ENCODE measurements at places on chromosomes 1 and 21.

- DNase-seq = no peak
These were observed 31.2 kb upstream of the ZNF697 start for GRCh38 chr1:119679223-119679622.

DNA sequence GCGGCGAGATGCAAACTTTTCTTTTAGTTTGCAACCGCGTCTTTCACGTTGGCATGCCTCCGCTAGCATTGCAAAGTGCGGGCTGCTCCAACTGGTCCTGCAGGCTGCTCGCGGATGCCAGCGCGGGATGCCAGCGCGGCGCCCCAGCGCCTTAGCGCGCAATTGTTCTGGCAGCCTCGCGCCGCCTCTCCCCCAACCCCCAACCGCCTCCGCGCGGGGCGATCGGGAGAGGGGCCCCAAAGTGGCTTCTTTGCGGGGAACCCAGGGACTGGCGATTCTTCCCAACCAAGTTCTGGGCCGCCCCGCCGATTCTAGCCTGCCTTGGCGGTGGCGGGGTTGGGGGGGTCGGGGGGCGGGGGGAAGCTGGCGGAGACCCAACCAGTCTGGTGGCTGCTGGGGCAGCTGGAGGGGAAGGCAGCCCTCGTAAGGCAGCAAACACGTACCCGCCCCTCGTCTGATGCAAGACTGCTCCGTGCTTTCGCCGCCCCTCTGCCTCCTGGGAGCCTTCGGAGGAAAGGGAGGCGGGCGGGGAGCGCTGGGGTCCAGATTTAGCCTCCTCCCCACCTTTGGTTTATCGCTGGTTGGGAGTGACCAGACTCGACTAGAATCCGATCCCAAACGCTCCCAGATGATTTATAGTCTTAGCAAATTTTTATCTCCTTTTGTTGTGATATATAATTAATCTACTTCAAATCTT is 756 bp downstream of the PHGDH start:
- DNase-seq = no peak

GRCh38 chr21:30689822-30690221 is 28.8 kb downstream of the KRTAP21-3 start:
- DNase-seq = no peak

DNA sequence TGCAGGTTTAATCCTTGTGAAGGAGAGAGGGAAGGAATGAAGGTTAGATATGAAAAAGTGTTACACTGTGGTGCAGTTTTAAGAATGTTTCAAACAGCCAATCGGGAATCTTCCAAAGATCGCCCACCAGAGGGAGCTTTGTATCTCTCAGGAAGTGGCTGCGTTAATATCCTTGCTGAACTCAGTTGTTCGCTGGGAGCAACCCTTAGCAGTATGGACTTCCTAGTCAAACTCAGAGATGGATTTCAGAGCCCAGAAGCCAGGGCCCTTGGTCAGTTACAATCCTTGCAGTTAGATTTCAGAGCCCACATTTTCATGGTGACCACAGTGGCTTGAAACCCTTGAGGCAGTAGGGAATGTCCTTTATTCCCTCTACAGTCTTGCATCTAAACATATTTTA is 136.2 kb downstream of the NTNG1 start:
- DNase-seq = peak; percentile 15

DNA sequence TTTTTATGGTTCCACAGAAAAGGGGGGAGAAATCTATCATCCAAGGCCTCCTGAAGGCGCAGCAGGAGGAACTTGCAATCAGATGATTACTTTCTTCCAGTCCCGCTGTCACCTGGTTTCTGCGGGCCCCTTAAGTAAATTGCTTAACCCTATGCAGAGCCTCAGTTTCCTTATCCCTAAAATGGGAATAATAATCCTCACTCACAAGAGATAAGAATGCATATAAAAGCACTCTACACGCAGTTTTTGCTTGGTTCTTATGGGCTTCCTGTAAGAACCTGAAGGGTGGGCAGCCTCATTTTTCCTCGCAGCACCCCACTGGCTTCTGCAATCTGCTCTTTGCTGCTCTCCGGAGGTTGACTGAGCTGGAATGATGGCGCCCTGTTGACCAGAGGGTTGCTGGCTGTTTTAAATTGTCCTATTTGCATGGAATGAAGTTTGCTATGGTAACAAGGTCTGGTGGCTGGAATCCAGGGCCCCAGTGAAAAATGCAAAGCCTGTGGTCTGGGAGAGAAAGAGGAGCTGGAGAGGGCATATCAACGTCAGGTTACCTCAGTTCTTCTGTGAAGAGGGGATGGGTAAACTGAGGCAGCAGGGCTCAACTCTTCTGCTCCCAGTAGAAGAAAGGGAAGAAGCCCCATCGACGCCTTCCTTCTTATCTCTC is 1.0 kb upstream of the KAZN start:
- no peak for DNase-seq

DNA sequence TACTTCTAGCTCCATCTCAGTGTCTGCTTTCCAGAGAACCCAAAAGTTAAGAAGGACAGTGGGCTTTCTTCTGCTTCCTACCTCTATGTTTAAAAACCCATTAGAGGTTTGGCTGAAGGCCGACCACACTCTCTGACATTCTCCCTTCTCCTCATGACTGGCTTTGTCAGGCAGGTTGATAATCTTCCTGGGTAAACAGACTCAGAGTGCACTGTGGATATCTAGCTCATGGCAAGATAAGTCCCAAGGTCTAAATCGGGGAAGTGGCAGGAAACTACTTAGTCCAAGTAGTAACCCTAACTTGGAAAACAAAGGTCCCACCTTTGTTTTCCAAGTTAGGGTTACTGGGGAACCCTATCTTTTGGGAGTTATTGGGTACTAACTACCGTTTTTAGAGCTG is 161.9 kb upstream of the SPAG17 start:
- DNase-seq = no peak

GRCh38 chr1:38178216-38178615 is 131.6 kb upstream of the POU3F1 start:
- DNase-seq = no peak

DNA sequence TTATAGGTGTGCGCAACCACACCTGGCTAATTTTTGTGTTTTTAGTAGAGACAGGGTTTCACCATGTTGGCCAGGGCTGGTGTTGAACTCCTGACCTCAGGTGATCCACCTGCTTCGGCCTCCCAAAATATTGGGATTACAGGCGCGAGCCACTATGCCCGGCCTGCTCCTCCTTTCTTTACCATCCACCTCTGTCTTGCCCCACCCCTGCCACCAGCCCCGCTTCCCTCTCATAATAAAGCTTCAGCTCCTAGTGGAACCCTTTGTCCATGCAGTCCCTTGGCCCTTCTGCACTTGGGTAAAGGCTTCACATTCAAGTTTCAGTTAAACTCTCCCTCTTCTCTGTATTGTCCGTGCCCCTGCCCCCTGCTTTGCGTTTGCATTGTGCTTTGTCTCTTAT is 120.1 kb downstream of the CAMTA1 start:
- no peak for DNase-seq

DNA sequence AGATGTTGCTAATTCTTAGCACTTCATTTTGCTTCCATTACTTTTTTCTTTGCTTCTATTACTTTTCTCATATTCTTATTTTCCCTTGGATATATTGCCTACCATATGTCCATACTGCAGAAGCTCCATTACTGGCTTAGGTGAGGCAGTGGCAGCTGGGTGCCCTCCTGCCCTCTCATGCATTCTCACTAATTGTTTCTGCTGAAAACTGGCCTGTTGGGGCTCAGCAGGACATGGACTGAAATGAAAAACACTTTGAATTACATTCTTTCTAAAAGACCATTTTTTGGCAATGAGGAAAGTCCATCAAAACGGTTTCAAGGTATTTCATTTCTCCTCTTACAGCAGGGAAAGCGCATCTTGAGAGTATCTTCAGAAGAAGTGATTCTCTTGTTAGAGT is 122.9 kb downstream of the MAST2 start:
- DNase-seq = no peak

DNA sequence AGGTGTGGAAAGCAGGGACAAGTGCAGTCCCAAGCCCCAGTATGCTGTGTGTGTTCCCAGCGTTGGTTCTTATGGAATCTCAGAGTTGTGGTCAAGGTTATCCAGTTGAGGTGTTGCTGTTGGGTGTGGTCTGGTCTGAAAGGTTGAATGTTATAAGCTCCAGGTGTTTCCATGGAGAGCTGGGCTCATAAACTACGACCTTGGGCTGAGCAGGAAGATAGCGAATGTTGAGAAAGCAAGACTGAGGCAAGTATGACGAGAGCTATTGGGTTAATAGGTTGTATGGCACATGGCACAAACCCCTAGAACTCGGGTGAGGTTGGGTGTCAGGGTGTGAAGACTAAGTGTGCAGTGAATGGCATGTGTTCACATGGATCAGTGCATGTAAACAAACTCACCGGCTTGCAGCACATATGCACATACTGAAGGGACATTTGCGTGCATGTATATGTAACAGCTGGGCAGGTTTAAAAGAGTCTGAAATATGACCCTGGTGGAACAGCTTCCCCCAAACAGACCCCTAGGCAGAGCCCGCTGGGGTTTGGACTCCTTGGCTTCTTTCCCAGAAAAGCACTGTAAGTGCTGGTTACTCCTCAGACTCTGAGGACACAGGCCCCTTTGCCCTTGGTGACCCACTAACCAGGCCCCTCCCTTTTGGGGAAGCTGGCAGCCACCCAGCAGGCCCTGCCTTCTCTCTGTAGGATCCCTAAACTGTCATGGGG is 117.5 kb downstream of the NAV1 start:
- no peak for DNase-seq

DNA sequence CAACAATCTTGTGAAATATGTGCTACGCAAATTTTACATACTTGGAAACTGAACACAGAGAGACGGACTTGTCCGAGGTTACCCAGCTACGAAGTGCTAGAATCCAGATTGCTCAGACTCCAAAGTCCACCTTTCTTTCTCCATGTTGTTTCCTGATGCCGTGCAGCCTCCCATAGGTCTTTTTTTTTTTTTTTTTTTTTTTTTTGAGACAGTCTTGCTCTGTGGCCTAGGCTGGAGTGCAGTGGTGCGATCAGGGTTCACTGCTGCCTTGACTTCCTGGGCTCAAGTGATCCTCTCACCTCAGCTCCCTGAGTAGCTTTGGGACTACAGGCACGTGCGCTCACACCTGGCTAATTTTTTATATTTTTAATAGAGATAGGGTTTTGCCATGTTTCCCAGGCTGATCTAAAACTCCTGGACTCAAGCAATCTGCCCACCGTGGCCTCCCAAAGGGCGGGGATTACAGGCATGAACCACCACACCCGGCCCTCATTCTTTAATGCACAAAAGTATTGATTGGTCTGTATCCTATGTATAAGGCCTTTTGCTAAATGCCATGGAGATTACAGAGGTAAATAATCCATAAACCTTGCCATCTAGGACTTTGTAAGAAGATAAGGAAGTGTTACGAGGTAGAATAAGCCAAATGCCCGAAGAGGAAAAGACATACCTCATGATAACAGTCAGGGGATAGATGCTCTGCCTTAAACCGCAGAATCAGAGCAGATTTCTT is 92.8 kb downstream of the C1orf21 start:
- DNase-seq = no peak

- no peak for DNase-seq
These were observed 18.5 kb upstream of the C1orf21 start for GRCh38 chr1:184368354-184368753.

GRCh38 chr1:156664046-156664766 is 13.0 kb downstream of the NES start:
- DNase-seq = no peak

DNA sequence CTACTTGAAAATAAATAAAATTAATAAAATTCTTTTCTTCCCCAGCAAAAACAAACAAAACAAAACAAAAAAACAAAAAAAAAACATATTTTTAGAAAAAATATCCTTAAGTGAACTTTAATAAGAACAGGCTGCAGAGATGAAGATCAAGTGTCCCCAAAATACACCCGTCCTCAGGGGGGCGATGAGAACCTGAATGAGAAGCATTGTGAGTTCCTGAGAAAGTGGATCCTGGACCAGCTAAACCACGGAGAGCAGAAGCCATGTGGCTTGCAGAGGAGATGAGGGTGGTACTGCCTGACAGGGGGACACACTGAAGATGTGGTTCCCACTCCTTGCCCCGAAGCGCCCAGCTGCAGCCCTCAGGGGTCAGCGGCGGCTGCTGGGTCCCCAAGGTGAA is 89.3 kb downstream of the ITPKB start:
- DNase-seq = no peak

DNA sequence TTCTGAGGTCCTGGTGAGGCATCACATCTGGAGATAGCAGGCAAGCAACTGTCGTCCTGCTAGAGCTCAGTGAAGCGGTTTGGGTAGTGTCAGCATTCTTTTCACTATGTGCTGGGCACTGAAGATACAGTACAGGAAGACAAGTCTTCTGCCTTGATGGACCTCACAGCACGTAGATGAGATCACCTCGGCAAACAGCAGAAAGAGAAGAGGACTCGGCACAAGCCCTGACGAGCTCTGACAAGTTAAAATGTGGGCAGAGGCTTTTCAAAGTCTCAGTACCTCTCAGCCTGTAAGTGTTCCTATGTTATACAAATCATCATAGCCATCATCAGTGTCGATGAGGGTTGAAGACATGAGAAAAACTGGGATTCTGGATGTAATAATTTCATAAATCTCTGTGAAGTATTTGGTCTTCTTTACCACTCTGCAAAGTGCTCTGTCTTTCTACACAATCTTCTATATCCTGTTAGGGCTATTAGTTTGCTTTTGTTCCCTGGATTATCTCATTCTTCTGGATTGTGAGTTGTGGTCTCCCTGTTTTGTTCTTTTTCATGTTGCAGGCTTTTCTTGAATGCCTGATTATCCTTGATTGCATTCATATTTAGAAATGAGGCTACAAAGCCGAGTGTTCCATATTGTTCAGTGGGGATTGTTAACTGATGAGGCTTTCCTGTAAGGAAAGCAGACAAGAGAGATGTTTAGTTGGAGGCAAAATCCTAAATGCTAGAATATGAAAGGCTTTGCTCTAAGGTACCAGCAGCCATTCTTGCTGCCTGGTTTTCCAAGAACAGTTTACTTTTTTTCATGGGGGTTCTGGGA is 24.2 kb downstream of the MAEL start:
- DNase-seq = no peak

GRCh38 chr1:157960773-157961172 is 32.7 kb upstream of the KIRREL1 start:
- no peak for DNase-seq

- no peak for DNase-seq
These were observed 1.3 kb downstream of the SF3B4 start for GRCh38 chr1:149926296-149926695.

- no peak for DNase-seq
These were observed 2.1 kb downstream of the FBLIM1 start for GRCh38 chr1:15760520-15761211.

GRCh38 chr1:191886977-191887376 is 271.3 kb upstream of the RGS18 start:
- no peak for DNase-seq

- no peak for DNase-seq
These were observed 55.5 kb downstream of the TRIM11 start for GRCh38 chr1:228350831-228351781.

DNA sequence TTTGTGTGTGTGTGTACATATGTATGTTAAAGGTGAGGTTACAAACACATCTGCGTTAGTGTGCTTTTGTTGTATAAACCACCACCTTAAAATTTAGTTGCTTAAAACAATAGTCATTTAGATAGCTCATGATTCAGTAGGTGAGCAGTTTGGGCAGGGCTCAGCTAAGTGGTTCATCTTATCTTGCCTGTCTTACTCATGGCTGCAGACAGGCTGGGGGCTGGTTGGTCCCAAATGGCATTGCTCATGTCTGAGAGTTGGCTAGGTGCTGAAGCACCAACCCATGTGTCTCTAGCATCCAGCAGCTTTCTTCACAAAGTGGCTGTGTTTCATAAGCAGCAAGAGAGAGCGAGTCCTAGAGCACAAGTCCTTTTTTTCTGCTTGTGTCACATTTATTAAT is 91.4 kb downstream of the MACF1 start:
- no peak for DNase-seq

GRCh38 chr1:58440696-58441095 is 105.8 kb downstream of the OMA1 start:
- DNase-seq = no peak

Measured in GM12864 (cell line).